Choroid plexus epithelial cell (primary cell): ENCODE measurements at places on chromosomes 7 and 10.
A peak's percentile ranks its signal among the peaks of the same experiment; 100 is the strongest.

DNA sequence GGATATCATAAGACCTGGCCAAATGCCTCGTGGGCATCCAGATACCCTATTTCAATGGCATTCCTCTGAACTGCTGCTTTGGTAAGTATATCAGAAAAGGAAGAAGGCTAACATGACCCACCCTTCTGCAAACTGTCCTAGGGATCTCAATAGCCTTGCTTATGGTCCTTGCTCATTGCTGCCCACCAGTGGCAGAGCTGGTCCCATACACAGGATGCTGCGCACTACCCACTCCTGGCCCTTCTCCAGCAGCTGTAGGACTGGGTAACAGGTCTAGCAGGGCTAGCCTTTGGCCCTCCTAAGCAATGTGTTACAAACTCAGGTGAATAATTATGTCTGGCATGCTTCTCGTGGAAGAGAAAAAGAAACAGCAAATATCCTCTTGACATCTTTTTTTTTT is 72.5 kb downstream of the C10orf90 start:
- peak; percentile 75 for DNase-seq

- no peak for DNase-seq
These were observed 625.1 kb downstream of the DNAJB6 start for GRCh38 chr7:157961731-157962457.

DNA sequence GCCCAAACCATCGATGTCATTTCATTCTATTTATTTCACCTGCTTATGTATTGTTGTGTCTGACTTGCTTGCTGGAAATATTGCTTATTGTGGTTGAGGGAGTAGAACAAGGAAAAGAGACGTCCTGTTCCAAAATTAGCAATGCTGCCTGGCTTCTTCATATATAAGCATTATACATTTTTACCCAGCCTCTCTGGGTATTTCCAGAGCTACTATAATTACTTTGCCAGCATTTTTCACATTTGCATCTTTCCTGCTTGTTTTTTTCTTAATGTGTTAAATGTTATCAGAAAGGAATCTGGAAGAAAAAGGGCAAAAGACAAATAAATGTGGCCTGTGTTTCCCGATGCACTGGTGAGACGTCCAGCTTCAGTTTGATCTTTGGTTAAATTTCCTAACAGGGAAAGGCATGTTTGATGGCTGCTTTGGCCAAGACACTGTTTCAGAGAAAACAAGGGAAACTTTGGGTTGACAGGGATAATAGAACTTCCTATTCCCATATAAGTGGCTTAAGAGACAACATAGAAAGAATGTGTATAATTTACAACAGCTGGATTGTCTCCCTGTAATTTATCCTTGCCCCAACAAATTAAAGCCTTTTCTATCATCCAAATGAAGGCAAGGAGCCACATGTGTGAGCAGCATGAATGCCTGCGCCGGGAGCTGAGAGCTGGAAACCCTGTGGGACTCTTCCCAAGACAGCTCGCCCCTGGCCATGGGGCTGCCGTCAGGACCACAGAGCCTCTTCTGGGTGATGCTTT is 671.1 kb upstream of the CELF2 start:
- no peak for DNase-seq

GRCh38 chr7:39919646-39920045 is 30.4 kb upstream of the CDK13 start:
- DNase-seq = no peak

DNA sequence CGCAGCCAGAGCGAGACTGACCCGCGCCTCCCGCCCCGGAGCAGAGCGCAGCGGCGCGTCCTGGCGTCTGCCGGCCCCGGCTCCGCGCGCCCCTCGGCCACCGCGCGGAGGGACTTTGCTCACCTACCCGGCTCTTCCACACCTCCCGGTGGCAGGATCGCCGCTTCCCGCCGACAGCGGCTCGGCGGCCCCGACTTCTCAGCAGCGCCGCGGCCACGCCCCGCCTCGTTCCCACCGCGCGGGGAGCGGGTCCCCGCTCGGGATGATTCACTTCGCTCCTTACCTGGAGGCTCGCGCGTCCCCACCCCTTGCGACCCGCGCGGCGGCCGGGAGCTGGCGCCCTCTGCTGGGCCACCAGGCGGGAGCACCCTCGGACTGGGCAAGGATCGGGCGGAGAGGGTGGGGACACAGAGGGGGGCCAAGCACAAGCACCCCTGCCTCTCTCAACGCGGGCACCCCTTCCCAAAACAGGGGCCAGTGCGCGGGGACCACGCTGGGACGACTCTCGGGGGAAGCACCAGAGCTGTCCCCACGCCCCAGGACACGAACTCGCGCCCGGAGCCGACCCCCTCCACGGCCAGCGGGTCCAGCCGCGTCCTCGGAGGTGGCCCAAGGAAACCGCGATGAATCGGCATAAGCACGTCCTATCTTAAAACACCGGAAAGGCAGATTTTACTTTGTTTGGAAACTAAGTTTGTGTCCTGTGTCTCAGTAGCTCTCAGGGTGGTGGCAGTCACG is 101.0 kb upstream of the SVIL start:
- DNase-seq = peak; percentile 56

GRCh38 chr7:138449580-138449979 is 10.5 kb upstream of the TRIM24 start:
- no peak for DNase-seq

DNA sequence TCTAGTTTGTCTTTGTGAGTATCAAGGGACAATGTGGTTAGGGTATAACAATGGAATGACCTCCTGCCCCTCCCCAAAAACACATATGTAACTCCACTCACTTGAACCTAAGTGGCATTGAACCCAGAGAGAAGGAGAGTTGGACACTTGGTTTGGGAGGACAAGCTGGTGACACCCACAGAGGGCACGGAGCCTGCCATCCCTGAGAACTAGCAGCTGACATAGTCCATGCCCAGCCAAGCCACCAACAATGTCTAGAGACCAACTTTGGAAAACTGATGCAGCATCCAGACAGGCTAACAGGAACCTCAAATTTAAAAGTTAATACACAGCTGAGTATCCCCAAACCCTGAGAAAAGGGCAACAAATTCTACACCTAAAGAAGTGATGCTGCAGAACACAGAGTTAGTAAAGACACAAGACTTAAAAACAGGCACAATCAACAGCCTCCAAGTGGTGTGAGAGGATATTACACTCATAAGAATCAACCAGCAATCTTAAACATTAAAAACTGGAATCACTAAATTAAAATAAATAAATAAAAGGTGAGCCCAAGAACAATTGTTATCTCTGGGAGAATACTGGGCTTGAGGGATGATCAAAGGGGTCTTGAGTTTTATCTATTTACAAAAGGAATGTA is 27.2 kb downstream of the NUDCD3 start:
- peak; percentile 61 for DNase-seq

DNA sequence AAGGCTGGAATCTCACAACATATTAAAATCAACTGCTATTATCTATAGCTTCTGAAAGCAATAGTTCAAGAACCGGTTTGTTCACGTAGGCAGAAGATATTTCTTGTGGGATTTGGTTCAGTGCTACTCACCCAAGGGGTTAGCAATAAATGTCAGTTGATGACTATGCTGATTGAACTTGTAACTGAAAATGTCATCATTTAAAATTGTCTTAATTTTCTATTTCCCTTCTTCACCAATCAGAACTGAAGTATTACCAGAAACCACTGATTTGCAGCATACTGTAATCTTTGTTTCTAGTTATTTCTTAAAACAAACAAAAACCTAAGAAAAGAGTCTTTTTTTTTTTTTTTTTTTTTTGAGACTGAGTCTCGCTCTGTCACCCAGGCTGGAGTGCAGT is 46.1 kb downstream of the CPEB3 start:
- no peak for DNase-seq

DNA sequence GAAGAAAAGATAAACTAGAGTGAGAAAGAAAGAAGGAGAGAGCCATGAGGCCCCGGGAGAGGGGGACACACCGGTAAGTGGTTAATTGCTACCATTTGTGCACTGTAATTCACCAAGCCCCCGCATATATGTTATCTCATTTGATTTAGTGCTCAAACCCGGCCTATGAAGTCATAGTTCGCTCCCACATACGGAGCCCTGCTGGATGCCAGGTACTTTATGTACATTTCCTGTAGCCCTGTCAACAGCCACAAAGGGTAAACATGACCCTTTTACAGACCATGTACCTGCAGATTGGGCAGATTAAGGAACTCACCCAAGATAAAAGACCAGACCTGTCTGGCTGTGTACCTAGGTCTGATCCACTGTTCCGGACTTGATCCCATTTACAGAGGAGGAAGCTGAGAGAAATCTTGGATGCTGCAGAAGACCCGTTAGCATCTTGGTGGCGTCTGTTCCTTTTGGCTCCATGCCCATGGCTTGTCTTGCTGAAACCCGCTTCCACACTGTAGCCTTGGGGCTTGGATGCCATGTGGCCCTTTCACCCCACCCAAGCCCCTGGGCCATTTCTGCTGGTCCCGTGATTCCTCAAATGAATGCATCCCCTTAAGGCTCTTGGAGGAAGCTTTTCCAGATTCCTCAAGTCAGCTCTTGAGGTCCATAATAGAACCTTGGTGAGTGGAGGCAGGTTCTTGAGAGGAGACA is 32.3 kb downstream of the FAM241B start:
- no peak for DNase-seq

- DNase-seq = no peak
These were observed 64.8 kb downstream of the SGCE start for GRCh38 chr7:94591176-94591575.

GRCh38 chr7:4067476-4067760 is 614.7 kb upstream of the FOXK1 start:
- no peak for DNase-seq

- DNase-seq = no peak
These were observed 203.6 kb downstream of the MACC1 start for GRCh38 chr7:20013536-20013935.

DNA sequence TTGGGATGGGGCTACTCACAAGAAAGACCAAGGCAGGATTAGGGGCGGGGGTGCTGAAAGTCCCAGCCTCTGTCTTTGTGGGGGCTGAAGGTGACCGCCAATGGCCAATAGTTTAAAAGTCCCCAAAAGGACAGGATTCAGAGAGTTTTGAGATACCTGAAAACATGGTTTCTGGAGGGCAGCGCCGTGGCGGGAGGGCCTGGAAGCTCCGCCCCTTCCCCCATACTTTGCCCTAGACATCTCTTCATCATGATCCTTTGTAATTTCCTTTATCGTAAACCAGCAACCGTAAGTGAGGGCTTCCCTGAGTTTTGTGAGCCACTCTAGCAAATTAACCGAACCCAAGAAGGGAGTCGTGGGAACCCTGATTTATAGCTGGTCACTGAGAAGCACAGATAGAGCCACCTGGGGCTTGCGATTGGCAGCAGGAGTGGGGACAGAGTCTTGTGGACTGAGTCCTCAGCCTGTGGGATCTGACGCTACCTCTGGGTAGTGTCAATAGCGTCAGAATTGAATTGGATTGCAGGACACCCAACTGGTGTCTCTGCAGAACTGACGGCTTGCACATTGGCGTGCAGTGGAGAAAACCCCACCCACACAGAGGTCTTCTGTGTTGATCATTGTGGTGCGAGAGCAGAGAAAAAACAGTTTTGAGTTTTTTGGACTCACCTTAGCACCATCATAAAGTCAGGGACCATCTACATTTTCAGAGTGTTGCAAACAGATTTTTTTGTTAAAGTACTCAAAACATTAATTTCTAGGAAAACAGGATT is 169.3 kb downstream of the USP6NL start:
- no peak for DNase-seq

- DNase-seq = peak; percentile 72
These were observed 73.8 kb upstream of the EFCAB10 start for GRCh38 chr7:105655067-105655466.

- peak; percentile 81 for DNase-seq
These were observed 20.7 kb downstream of the COX15 start for GRCh38 chr10:99711129-99711719.

DNA sequence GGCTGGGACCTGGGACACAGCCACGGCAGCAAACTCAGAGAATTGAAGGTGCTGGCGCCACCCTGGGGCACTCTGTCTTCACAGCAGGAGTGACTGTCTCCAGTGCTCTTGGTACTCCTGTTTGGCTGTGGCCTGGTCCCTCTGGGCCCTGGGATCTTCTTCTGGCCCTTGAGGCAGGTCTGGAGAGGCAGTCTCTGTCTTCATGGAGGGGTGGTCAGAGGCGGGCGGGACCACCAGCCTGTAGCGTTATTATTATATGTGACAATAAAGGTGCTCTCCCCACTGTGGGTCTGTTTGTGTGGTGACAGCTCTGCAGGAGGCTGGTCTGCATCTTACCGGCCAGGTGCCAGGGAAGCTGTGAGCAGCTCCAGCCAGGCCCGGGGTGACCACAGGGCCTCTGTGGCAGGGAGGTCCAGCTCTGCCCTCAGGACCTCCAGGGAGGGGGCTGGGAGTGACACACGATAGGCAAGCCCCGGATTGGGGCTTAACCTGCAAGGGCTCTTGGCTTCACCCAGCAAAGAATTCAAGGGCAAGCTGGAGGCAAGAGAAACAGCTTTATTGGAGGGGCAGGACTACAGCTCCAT is 70.3 kb downstream of the MYL10 start:
- DNase-seq = no peak

DNA sequence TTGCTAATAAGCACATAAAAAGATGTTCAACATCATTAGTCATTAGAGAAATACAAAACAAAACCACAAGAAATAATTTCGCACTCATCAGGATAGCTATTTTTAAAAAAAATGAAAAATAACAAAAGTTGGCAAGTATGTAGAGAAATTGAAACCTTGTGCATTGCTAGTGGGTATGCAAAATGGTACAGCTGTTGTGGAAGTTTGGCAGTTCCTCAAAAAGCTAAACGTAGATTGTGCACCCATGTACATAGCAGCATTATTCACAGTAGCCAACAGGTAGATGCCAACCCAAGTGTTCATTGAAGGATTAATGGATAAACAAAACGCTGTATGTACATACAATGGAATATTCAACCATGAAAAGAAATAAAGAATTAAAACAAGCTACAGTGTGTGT is 35.3 kb upstream of the STARD3NL start:
- no peak for DNase-seq

- DNase-seq = no peak
These were observed 58.3 kb upstream of the DOCK1 start for GRCh38 chr10:126846959-126847358.

DNA sequence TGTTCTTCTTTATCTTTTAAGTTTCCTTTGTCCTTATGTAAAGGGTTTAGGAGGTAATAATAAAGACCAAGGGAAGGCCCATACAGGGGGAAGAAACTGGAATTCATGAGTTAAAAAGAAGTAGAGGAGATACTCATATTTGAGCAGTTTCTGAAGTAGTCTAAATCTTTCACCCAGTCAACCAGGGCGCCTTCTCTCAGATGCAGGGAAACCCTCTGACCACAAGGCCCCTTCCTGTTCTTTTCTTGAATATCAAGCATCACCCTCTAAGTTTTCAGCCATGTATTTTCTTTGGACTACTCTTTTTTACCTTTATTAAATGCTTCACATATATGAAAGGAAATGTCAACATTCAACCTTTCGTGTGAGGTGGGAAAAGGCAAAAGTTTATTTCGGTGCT is 630.8 kb downstream of the SUGCT start:
- no peak for DNase-seq

- DNase-seq = no peak
These were observed 208.6 kb upstream of the GALNT17 start for GRCh38 chr7:70923181-70923845.

DNA sequence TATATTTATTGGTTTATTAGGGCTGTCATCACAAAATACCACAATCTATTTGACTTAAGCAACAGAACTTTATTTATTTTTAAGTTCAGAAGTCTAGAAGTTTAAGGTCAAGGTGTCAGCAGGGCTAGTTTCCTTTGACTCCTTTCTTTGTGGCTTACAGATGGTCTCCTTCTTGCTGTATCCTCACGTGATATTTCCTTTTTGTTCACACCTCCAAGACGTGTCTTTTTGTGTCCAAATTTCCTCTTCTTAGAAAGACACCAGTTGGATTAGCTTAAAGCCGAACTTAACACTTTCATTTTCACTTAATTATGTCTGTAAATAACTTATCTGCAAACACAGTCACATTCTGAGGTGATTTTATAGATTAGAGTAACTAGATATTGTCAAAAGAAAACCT is 631.4 kb upstream of the POT1 start:
- peak; percentile 14 for DNase-seq
